HCT116 (cell line): ENCODE measurements at places on chromosomes 12 and 14.

DNA sequence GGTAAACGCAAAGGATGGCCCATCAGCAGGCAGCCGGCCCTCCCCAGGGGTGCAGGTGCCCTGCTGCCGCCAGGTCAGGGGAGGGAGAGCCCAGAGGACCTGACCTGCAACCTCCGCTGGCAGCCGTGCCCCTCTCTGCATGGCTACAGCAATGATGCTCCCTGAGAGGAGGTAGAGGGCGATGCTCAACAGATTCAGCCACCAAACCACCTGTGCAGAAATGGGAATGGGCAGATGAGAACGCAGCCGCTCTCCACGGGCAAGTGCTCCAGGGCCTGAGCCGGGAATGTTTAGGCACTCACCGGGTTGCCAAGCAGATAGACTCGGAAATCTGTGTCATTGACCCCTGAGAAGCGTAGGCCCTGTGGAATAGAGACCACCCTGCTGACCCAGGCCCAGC is 8.7 kb upstream of the NGB start:
- no peak for DNase-seq

DNA sequence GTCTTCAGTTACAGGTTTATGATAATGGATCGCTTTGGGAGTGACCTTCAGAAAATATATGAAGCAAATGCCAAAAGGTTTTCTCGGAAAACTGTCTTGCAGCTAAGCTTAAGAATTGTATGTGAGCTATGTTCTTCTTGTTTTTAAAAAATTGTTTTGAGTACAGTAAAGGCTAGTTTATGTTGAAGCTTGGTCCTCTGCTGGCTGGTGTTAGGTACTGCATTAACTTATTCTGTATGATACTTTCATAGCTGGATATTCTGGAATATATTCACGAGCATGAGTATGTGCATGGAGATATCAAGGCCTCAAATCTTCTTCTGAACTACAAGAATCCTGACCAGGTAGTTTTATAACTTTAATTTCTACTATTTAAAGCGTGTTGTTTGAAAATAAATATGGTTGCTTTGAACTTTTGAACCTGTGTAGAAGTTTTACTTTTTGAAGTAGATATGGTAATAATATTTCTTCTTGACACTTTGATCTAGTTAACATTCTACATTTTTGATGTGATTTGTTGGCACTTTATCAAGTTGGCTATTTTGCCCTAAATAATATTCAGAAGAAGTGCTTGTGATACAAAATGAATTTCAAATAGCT is 55.7 kb downstream of the VRK1 start:
- peak; percentile 26 for DNase-seq

- DNase-seq: no peak
These were observed 17.1 kb upstream of the EMP1 start for GRCh38 chr12:13179211-13180074.

GRCh38 chr14:69204753-69205152 is 13.5 kb downstream of the EXD2 start:
- no peak for DNase-seq

GRCh38 chr14:89256283-89256682 is 160.8 kb downstream of the FOXN3 start:
- DNase-seq: no peak
